ENCODE measurements at places on chromosomes 7 and 10. TPM values are rescaled to one million over a fixed set of nuclear protein-coding genes. Genes with fewer than 3 reads are reported as not detected.

The ADCY1 gene
- 2.9 TPM for total RNA-seq

The NANOS1 gene
- 1.0 TPM for total RNA-seq

The SUN3 gene
- not detected for total RNA-seq

The GRID1 gene
- not detected for total RNA-seq

The BLNK gene
- total RNA-seq: not detected

The SPDYE2 gene
- not detected for total RNA-seq

The OR13A1 gene
- total RNA-seq: not detected

The GSAP gene
- 1.6 TPM for total RNA-seq

The CCL24 gene
- total RNA-seq: not detected

GRCh38 chr10:33229252-33229948 is 105.1 kb downstream of the NRP1 start:
- DNase-seq: no peak

DNA sequence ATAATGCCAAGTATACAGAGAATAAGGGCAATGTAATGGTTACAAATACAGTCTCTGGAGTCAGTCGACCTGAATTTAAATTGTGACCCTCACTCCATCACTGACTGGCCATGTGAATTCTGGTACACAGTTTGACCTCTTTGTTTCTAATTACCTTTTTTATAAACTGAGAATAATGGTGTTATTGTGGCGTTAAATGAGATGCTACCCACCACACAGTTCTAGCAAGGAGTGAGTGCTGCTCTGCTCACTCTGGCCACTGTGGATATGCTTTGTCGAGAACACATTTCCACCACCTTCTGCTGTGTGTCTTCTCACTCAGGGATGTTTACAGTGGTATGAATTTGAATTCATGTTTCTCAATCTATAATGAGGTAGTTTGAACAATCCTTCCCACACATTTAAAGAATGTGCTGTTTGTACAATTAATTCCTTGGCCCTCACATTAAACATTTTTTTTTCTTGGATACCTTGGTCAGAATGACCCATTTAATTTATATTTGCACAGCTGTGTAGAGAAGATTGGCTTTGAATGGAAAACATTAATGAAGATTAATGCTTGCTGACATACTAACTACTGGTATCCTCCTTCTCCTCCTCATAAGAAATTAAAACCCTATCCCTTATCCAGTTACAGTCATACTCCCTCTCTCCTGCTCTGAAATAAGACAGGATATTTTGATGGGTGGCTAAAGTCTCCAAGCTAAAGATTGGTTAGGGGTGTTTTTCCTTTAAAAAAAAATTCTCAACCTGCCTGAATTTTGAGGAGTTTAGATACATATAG is 42.4 kb downstream of the PLCE1 start:
- no peak for DNase-seq

- DNase-seq: no peak
Observed at GRCh38 chr7:101699399-101699798, 70.3 kb upstream of the MYL10 start.

DNA sequence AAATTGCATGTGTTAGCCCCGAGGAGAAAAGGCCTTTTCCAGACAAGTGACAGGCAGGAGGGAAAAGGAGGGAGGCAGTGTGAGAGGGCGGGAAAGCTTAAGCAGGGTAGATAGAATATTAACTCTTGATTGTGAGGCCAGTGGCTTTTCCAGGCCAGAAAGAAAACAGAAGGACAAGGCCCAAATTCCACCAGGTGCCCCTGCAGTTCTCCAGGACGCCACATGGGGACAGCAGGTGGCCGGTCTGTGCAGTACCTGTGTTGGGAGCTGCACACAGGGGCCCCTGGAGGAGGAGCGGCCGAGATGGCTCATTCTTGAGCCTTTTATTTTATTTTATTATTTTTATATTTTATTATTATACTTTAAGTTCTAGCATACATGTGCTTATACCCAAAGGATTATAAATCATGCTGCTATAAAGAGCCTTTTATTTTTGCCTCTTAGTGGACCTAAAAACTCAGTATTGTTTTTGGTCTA is 141.3 kb upstream of the KLF14 start:
- peak; percentile 20 for DNase-seq

DNA sequence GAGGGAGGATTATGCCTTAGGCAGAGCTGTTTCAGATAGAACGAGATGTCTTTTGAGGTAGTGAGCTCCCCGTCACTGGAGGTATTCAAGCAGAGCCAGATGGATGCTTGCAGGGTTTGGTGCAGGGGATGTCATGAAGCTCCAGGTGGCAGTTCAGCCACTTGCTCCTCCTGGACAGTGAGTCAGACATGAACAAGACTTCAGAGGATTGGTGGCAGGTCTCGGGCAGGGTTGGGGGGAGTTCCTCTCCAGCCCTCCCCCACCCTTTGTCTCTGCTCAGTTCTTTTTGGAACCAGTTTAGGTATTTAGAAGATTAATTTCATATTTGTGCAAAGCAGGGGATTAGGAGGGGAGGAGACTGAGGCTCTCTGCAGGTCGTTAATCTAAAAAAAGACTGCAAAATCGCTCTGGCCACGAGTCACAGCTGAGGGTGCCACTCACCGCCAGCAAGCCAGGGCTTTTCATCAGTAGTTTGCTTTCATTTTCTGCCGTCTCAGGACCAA is 21.5 kb upstream of the MYL10 start:
- DNase-seq: no peak

DNA sequence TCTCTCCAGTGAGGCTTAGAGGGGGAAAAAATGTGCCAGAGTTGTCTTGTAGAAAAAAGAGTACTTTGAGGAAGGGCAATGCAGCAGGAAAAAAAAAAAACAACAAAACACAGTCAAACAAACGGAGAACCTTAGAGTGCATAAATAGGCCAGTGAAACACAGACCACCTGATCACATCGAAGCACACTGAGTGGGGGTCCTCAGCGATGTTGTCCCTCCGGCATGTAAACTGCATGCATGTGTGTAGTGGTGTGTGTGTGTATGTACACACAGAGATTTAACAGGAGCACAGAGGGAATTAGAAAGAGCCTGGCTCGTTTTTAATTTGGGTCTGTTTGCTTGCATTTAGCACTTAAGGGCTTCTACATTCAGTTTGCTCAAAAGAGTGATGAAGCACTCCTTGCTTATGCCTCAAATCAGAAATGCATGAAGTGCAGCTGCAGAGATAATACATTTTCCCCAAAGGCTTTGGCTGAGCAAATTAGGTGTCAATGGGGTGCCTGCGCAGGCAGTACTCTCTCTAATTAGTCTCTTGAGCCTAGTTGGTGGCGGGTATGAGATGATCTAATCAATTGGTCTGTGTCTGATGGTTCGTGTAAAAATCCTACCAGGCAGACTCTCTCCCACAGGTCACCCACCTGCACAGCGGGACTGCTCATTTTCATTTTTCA is 62.7 kb upstream of the FZD1 start:
- DNase-seq: no peak

DNA sequence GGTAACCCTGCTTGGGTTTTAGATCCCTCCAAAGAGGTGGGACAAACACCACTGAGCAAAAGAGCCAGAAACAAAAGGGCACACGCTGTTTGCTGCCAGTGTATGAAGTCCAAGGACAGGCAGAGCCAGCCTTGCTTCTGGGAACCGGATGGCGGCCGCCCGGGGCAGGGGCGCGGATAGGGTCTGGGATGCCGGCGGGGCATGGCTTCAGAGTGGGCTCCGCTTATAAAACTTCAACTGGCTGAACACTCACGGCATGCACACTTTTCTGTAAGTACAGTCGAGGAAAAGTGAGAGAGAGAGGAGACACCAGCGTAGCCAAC is 62.6 kb downstream of the ASB13 start:
- DNase-seq: no peak

DNA sequence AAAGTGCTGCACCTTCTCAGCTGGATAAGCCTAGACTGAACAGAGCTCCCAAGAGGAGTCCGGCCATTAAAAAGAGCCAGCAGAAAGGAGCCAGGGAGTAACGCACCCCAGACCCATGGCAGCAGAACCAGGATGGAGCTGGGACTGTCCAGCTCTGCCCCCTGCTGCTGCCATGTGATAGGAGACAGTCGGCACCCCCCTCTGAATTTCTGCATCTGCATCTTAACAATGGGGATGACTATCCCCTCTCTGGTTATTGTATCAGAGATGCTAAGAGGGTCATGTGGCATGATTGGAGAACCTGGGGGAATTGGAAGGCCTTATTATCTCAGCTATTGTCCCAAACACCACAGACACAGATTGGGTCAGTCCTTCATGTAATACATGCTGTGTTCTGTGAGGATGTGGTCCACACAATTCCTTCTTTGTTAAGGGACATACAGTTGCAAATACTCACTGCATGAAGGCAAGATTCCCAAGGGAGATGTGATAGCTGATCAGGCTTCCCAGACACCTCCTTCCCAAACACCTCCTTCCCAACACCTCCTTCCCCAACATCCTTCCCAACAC is 29.3 kb downstream of the PLEKHS1 start:
- DNase-seq: no peak

GRCh38 chr7:11613292-11613930 is 218.6 kb downstream of the THSD7A start:
- no peak for DNase-seq

GRCh38 chr7:80496586-80496985 is 15.3 kb downstream of the GNAT3 start:
- no peak for DNase-seq

DNA sequence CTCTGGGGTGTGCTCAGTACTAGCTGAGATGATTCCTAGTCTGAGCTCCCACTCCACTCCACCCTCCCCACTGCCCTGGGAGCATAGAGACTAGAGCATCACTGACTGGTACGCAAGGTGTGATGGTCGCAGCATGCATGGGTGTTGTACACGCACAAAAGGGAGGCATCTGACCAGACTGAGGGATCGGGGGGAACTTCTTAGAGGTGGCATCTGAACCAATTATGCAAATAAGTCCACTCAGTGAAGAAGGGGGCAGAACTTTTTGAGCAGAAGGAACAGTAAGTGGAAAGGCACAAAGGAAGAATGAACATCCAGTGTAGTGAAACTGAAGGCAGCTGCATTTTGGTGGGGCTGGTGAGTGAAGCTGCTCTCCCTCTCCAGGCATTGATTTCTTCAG is 25.5 kb downstream of the PDSS1 start:
- DNase-seq: no peak

DNA sequence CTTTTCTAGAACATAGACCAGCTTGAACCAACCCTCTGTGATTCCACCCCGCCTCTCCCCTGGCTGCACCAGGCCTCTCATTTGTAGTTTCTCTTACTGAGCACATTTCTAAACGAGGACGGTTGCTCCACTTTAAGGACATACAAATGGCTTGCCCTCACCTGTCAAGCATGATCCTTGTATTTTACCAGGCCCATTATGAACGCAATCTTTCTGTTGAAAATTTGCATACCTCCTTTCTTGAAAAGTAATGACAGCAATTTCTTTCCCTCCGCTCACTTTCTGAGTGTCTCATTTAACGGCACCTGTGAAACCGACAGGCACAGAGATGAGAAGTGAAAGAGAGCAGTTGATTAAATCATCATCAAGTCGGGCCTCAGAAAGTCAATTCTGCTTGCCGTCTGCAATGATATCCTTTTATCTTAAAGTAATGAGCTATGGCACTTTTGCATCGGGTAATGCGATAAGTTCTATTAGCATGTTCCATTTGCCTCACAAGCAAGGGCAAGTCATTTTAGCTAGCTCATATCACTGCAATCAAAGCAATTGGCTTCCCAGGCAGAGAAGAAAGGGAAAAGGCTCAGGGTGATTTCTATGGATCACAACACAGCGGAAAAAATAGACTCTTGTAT is 705.6 kb upstream of the GALNT17 start:
- DNase-seq: no peak

DNA sequence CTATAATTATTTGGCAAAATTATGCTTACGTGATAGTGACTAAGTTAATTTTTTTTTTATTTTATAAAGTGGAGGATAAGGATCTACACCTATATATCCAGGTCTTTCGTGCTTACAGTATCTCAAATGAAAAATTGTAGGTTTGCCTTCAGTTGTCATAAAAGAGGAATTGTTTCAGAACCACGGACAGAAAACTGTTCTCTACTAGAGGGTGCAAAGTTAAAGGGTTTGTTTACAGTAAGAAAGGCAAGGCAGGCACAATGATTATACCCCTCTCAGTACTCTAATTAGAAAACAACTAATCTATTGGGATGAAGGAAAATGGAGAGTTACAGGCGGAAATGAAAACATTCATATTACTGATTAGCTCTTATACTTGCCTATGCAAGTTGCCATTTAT is 1.5 kb downstream of the PCLO start:
- DNase-seq: no peak

GRCh38 chr10:110370006-110370405 is 65.3 kb upstream of the SMNDC1 start:
- no peak for DNase-seq

DNA sequence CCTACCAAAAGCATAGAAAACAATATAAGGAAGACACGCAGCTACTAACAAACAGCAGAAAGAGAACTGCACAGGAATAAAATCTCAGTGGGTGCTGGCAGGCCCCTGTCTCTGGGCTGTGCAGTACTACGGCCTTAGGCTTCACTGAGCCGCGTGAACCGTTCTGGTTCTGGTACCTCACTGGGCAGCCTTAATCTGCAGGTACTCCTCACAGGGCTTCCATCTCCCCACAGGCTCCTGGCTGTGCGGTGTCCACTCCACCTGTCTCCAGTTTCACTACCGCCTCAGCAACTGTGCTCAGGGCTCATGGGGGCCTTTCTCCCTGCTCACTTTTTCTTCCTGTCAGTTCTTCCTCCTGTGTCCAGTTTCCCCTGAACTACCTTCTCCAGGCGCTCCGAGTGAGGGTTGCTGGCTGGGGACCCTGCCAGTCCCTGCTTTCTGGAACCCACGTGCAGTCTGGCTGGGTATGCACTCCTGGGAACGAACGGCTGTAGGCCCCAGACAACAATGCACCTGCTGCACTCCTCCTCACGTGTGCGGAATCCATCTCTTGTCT is 75.7 kb downstream of the VIPR2 start:
- no peak for DNase-seq

DNA sequence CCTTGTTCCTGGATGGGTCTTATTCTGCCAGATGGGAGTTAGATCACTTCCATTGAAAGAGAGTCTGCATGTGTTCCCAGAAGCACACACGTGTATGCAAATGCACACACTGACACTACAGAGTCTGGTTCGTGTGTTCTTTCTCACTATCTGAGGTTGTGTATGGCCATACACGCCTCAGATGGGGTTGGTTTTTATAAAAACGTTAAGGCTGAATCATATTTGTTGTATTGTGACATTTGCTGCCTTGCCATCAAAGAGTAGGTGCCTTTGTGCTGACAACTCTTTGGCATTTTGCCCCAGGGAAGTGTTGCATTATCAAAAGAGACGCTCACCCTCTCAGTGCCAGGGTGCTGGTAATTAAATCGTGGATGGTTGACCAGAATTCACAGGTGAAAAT is 37.7 kb upstream of the HDAC9 start:
- DNase-seq: no peak
